Astrocyte (in vitro differentiated cells and primary cell): ENCODE measurements at places on chromosomes 4 and X. TPM values are rescaled to one million over a fixed set of nuclear protein-coding genes. Genes with fewer than 3 reads are reported as not detected.

DNA sequence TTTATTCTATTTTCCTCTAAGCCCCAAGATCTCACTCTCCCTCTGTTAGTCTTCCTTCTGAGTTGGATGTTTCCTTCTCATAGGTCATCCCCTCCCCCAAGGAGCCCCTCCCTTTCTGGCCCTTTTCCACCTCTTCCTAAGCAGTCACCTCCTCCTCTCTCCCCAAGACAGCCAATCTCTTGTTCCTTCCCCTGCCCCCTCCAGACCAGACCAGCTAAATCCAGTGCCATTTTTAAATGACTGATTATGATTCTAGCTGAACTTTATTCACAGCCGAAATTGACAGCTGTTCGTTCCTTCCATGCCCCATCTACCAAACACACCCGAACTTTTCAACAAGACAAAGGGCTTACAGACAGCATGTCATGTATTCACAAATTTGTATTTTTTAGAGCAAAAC, 1.9 kb downstream of the SPIN2A start:
- no peak for DNase-seq
- no peak overlapping the region for H3K4me3 ChIP-seq
- H3K4me1 ChIP-seq = no peaks in the 10 kb centered on the region
- H3K36me3 ChIP-seq = no peaks in the 10 kb centered on the region
- H3K27me3 ChIP-seq = no peaks in the 10 kb centered on the region
- H3K27ac ChIP-seq = no peak overlapping the region

- no peaks in the 10 kb centered on the region for H3K4me1 ChIP-seq
- H3K4me3 ChIP-seq = no peak overlapping the region
- no peak for DNase-seq
- H3K36me3 ChIP-seq = no peaks in the 10 kb centered on the region
- H3K27me3 ChIP-seq = no peaks in the 10 kb centered on the region
- no peak overlapping the region for H3K27ac ChIP-seq
Measured at GRCh38 chrX:136735601-136736000, 45.1 kb downstream of the ARHGEF6 start.

DNA sequence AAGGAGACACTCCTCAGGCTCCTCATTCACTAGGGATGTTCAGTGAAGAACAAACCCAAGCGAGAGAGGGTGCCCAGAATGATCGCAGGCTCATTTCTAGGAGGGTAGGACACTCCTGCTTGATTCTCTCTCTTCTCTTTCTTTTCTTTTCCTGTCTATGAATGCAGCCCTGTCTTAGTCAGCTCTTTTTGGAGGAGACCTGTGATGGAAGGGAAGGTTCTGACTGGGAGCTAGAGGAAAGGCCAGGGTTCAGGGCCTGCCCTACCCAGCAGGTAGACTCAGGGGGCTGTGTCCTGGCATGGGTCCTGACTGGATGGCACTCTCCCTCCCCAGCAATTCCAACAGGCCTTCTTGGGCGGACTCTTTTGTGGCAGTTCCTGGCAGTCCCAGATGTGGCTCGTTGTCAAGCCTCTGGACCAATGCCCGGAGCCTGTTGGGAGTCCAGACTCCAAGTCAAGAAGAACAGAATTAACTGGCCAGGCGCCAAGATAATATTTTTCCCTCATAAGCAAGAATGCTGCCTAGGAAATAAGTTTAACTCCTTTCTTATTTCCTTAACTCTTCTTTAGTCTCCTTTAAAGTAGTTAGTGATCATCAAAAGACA, 139.4 kb upstream of the SCML1 start:
- no peak overlapping the region for H3K4me3 ChIP-seq
- H3K27ac ChIP-seq = peak overlapping the region; percentile 33
- H3K36me3 ChIP-seq = no peaks in the 10 kb centered on the region
- DNase-seq = peak; percentile 47

DNA sequence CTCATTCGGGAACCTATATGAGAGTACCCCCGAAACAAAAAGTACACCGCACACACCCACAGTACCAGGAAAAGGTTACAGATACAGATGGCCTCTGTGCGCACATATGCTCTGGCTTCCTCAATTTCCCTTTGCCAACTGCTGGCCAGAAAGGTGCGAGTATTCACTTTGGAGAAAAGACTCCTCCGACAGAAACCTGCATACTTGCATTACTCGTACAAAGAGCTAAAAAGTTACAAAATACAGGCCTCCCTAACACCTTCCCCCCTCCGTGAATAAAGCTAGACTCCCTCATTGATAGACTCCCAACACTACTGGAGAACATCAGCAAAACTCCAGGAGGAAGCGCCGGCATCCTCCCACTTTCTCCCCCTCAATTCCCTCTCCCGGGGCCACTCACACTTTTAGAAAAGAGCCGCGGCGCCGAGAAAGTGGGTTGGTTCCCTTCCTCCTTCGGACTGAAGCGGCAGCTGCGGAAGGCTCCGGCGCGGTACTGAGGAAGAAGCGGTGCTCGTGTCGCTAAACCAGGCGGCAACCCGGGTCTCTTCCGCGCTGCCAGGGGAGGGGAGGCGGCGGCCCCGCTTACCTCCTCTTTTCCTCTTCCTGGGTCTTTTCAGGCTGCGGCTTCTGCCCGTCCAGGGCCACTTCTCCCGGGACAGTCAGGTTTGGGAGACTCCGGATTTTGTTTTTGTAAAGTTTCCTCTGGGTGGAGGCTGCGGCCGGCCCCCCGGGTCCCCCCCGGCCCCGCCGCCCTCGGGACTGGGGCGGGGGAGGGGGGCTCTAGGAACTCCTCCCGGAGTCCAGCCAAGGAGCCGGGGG, 1.1 kb downstream of the FBXW7 start:
- H3K4me3 ChIP-seq = peak overlapping the region; percentile 80
- H3K4me1 ChIP-seq = peaks cover 8% of the 10 kb centered on the region
- H3K27me3 ChIP-seq = no peaks in the 10 kb centered on the region
- no peak overlapping the region for H3K27ac ChIP-seq
- DNase-seq = peak; percentile 13

GRCh38 chrX:45352611-45353010, 151.9 kb upstream of the DIPK2B start:
- H3K27me3 ChIP-seq = no peaks in the 10 kb centered on the region
- H3K4me1 ChIP-seq = peaks cover 5% of the 10 kb centered on the region
- H3K4me3 ChIP-seq = no peak overlapping the region

GRCh38 chr4:78596111-78596742, 44.7 kb downstream of the ANXA3 start:
- no peaks in the 10 kb centered on the region for H3K27me3 ChIP-seq
- H3K4me1 ChIP-seq = no peaks in the 10 kb centered on the region
- no peaks in the 10 kb centered on the region for H3K36me3 ChIP-seq
- no peak overlapping the region for H3K4me3 ChIP-seq
- no peak overlapping the region for H3K27ac ChIP-seq
- DNase-seq = no peak

DNA sequence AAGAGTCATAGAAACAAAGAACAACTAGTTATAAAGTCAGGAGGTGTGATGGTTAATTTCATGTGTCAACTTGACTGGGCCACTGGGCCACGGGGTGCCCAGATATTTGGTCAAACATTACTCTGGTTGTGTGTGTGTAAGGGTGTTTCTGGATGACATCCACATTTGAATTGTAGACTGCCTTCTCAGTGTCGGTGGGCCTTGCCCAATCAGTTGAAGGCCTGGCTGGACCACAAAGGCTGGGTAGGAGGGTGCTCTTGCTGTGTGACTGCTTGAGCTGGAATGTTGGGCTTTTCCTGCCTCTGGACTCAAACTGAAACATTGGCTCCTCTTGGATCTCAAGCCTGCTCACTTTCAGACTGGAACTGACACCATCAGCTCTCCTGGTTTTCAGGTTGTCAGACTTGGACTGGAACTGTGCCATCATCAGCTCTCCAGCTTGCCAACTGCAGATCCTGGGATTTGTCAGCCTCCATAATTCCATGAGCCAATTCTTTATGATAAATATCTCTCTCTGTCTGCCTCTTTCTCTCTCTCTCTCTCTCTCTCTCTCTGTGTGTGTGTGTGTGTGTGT, 41.4 kb downstream of the CLDN34 start:
- peaks cover 10% of the 10 kb centered on the region for H3K4me1 ChIP-seq
- no peaks in the 10 kb centered on the region for H3K36me3 ChIP-seq
- H3K4me3 ChIP-seq = no peak overlapping the region
- DNase-seq = peak; percentile 65
- no peak overlapping the region for H3K27ac ChIP-seq

GRCh38 chr4:180814875-180815417, 1428.3 kb upstream of the TENM3 start:
- no peaks in the 10 kb centered on the region for H3K4me1 ChIP-seq
- H3K27me3 ChIP-seq = no peaks in the 10 kb centered on the region
- H3K4me3 ChIP-seq = no peak overlapping the region

- no peak for DNase-seq
- H3K36me3 ChIP-seq = no peaks in the 10 kb centered on the region
- no peaks in the 10 kb centered on the region for H3K27me3 ChIP-seq
- no peak overlapping the region for H3K27ac ChIP-seq
- H3K4me1 ChIP-seq = no peaks in the 10 kb centered on the region
Measured at GRCh38 chr4:3829956-3830773, 64.0 kb downstream of the ADRA2C start.

GRCh38 chr4:72690771-72691170, 121.8 kb upstream of the ADAMTS3 start:
- H3K36me3 ChIP-seq = no peaks in the 10 kb centered on the region
- no peaks in the 10 kb centered on the region for H3K27me3 ChIP-seq
- no peak for DNase-seq
- no peaks in the 10 kb centered on the region for H3K4me1 ChIP-seq
- no peak overlapping the region for H3K27ac ChIP-seq

- DNase-seq = no peak
- H3K36me3 ChIP-seq = no peaks in the 10 kb centered on the region
Measured at GRCh38 chr4:100372432-100372831, 145.4 kb downstream of the EMCN start.

GRCh38 chr4:13700021-13700857, 72.7 kb upstream of the BOD1L1 start:
- no peak overlapping the region for H3K4me3 ChIP-seq
- H3K27ac ChIP-seq = peak overlapping the region; percentile 64
- H3K36me3 ChIP-seq = no peaks in the 10 kb centered on the region
- peak; percentile 87 for DNase-seq

DNA sequence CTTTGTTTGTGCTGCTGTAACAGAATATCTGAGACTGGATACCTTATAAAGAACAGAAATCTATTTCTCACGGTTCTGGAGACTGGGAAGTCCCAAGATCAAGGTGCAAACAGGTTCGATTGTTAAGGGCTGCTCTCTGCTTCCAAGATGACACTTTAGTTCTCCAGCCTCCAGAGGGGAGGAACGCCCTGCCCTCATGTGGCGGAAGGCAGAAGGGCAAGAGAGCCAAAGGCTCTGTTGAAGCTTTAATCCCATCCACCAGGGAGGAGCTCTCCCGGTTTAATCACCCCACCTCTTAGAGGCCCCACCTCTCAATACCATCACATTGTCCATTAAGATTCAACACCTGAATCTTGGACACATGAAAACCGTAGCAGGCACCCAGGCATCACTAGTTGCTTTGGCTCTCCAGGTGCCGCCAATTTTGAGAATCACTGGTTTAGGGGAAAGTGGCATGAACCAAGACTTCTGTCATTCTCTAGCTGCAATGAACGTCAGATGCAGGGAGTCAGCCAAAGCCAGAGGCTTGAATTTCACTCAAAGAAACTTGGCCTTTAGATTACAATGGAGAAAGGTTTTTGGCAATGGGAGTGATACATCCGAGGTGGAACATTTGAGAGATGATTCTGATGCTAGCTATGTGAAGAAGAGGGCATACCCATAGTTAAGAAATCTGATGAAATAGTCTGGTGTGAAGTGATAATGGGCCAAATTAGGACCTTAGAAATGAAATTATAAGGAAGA, 15.7 kb downstream of the FHL1 start:
- no peaks in the 10 kb centered on the region for H3K27me3 ChIP-seq
- H3K4me3 ChIP-seq = no peak overlapping the region
- no peaks in the 10 kb centered on the region for H3K36me3 ChIP-seq
- no peak for DNase-seq

DNA sequence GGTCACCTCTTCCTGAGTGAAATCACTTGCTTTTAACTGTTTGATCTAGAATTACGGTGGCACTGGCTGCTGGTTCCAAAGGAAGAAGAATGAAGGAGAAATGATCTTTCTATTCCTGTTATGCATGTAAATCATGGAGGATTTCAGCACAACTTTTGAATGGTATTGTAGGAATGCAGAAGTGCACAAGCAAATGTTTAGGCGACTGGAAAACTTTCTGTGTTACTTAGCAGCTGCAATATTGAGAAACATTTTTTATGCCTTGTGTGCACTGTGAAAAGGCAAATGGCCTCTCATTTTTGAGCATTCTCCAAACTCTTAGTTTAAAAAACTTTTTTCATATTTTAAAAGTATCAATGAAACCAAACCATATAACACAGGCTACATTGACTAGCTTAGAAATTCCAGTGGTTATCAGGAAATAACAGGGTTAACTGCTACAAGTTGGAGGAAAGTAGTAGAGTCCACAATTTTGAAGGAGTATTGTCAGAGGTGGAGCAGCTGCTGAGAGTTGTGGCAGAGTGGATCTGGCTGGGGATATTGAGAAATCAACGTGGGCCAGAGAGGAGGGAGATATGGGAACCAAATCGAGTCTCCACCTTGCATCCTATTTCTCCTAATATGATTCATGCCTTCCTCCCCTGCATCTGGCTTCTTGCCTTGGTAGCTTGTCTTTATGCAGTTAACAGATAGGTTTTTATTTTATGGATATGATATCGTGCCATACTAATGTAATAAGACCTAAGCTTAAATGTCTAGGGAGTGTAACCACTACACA, 32.0 kb upstream of the FHL1 start:
- no peaks in the 10 kb centered on the region for H3K4me1 ChIP-seq
- no peak overlapping the region for H3K27ac ChIP-seq
- no peaks in the 10 kb centered on the region for H3K36me3 ChIP-seq
- peak; percentile 20 for DNase-seq
- H3K27me3 ChIP-seq = no peaks in the 10 kb centered on the region
- H3K4me3 ChIP-seq = no peak overlapping the region

- no peak overlapping the region for H3K4me3 ChIP-seq
- H3K27me3 ChIP-seq = no peaks in the 10 kb centered on the region
- H3K27ac ChIP-seq = no peak overlapping the region
- peaks cover 7% of the 10 kb centered on the region for H3K36me3 ChIP-seq
- DNase-seq = no peak
- H3K4me1 ChIP-seq = peaks cover 7% of the 10 kb centered on the region
Measured at GRCh38 chrX:65532016-65532415, 2.6 kb downstream of the LAS1L start.

DNA sequence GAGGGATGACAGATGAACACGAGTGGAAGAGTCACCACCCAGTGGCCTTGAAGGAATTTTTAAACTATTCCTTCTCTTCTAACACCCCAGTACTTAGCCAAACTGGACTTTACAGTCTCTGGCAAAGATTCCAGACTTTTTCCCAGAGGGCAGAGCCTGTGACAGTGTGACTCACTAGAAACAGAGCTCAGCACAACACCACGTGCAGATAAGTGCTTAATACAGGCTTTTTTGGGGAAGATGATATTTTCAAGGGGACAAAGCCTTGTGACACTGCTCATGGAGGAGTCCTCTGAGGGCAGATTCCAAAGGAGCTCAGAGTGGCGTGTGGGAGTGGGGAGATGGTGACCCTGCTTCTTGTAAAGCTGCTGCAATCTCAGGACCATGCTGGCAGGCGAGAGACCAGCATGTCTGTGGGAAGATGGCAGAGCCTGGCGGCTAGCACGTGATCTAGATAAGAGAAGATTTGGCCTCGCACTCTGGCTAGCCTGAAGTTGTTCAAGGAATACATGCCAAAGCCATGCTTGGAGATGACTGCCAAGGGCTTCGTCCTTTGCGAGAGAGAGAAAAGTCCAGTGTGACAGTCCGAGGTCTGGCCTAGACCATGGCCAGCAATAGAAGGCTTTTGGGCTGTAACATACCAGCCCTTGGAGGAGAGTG, 2.4 kb downstream of the RAB33A start:
- peak; percentile 66 for DNase-seq
- peaks cover 3% of the 10 kb centered on the region for H3K27me3 ChIP-seq
- H3K4me3 ChIP-seq = no peak overlapping the region
- H3K27ac ChIP-seq = peak overlapping the region; percentile 62

The DSPP gene
- total RNA-seq = not detected in 2 replicates

The IL2 gene
- total RNA-seq = not detected in 2 replicates

The TRIM61 gene
- 1.4 and 2.2 TPM in 2 replicates for total RNA-seq

The ZFP42 gene
- total RNA-seq = 4.5 and 4.9 TPM in 2 replicates

The EOLA2 gene
- 36.4 and 42.4 TPM in 2 replicates for total RNA-seq

The CFAP99 gene
- total RNA-seq = not detected in 2 replicates
